ENCODE measurements at places on chromosomes 2 and 18.

GRCh38 chr2:160670618-160671017, 177.0 kb upstream of the RBMS1 start:
- no peak for DNase-seq

- DNase-seq: no peak
These were observed 244.3 kb downstream of the FAM210A start for GRCh38 chr18:13481820-13482617.

DNA sequence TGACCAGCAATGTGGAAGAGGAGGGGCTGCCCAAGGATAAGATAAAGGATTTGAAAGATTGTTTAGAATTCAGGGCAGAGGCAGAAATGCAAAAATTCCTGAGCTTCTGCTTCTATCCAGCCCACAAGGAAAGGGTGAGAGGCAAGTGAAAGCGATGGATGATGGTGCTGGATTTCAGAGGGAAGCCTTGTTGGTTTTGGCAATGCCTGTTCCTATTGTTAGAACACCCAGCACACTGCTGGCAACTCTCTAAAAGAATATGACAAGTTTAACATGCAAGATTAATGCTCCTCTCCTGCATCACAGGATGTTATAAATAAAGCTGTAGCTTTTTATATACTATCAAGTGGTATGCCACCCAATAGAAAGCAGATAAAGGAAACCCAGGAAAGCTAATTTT, 92.6 kb downstream of the ZNF385B start:
- DNase-seq: no peak

GRCh38 chr2:43343573-43344304, 117.3 kb upstream of the ZFP36L2 start:
- DNase-seq: peak; percentile 34

- no peak for DNase-seq
These were observed 8.9 kb upstream of the PDE1A start for GRCh38 chr2:182435754-182436153.

- DNase-seq: peak; percentile 57
These were observed 149.8 kb downstream of the TANC1 start for GRCh38 chr2:159118115-159118858.

GRCh38 chr2:238943338-238944067, 95.6 kb downstream of the TWIST2 start:
- no peak for DNase-seq

- DNase-seq: no peak
These were observed 68.6 kb downstream of the TGOLN2 start for GRCh38 chr2:85259101-85259590.

- DNase-seq: no peak
These were observed 57.4 kb upstream of the LRRTM1 start for GRCh38 chr2:80361904-80362303.

DNA sequence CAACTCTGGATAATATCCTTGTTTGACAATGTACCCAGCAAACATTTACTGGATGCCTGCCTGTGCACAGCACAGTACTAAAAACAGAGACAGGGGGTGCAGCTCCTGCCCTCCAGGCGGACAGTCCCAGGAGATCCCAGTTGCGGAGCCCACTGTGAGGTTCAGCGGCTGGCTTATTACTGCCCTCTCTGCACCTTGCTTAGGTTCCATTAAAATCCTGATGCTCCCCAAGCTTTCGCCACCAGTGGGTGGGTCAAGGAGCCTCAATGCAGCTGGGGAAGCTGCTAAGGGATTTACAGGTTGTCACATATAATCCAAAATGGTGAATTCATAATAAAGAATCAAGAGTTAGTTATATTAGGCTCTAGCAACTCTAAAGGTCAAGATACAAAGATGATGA, 38.3 kb downstream of the CRACDL start:
- no peak for DNase-seq

DNA sequence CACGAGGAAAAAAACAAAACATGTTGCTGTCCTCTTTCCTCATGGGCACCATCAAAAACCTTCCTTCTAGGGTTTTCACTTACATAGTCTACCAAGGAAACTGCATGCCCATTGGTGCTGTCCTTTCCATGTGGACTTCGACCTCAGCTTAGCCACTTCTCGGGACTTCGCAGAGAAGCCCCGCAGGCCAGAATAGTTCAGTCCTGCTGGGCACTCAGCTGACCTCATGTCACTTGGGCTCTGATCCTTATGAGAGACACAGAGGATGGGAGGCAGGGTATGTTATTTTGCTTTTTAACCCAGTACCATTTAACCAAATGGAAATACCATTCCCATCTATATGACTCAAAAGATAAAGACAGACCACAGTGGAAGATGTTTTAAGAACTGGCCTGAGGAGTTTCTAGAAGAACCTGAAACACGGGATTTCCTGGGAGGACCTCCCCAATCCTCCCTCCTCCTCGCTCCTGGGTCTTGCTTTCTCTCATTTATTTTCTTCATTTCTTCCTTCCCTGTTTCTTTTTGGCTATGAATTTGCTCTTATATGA, 28.4 kb downstream of the AAK1 start:
- no peak for DNase-seq

GRCh38 chr2:120814352-120814751, 78.7 kb downstream of the GLI2 start:
- DNase-seq: no peak

DNA sequence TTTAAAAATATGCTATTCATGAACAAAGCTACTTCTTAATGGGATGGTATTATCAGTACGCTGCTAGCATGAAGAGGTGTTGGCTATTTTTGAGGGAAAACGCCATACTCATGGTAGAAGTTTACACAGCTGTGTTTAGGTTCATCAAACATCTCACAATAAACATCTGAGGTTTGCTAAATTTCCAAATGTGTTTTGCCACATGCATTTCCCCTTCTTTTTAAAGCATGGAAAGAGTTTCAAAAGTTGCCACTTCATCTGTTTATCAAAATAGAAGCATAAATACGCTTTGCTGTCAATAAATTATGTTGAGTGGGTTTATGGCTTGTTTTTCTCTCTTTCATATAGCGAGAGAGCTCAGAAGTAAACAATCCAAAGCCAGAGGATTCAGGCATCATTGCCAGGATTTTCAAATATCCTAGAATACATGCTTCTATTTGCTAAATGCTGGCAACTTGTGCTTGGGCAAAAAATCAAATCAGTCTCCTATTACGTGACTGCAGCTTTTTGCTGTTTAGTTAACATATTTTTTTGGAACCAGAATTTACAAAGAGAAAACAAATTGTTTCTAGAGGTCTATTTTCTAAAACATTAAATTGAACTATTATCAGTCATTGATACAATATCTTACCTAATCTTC, 1919.9 kb upstream of the LRRTM1 start:
- DNase-seq: peak; percentile 9

- DNase-seq: no peak
These were observed 78.5 kb downstream of the TANC1 start for GRCh38 chr2:159046966-159047365.

DNA sequence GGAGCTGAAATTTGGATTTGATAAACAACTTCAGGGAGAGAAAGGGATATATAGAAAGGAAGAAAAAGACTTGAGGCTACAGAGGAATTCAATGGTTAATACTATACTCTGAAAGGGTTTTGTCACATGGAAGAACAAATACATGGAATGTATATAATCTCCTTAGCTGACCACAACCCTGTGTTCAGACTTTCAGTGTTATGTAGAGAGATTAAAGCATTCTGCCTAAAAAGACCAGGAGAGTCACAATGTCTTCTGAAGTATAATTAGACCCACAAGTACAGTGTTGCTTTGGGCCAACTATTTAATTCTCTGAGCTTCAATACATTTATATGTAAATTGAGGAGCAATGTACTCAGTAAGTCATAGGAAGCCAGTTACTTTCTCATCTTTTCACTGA, 123.8 kb upstream of the FSHR start:
- no peak for DNase-seq

All from NCI-H2029 (cell line).